ENCODE measurements at places on chromosomes 12 and 14. TPM values are rescaled to one million over a fixed set of nuclear protein-coding genes. Genes with fewer than 3 reads are reported as not detected.

DNA sequence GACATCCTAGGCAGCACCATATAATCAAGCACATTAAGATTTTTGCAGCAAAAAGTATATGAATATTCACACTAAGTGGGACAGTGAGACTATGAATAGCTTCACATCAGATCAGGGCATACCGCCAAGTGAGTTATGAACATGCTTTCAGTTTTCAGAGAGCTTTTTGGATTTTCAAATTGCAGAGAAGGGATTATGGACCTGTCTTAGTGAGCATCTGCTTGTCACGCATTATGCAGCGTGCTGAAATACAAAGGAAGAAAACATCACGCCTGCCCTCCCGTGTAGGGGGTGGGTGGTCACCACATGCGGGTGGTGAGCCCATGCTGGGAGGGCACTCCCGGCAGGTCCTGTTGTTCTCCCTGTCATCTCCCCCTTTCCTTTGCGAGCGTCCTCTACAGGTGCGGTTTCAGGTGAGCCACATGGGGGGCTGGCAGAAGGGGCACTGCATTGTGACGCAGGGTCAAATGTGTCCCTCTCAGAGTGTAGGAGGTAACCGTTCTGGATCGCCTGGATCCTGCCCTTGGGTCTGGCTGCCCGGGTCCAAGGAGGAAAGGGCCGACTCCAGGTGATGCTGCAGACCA, 42.6 kb downstream of the TRAF3 start:
- no peak for DNase-seq

DNA sequence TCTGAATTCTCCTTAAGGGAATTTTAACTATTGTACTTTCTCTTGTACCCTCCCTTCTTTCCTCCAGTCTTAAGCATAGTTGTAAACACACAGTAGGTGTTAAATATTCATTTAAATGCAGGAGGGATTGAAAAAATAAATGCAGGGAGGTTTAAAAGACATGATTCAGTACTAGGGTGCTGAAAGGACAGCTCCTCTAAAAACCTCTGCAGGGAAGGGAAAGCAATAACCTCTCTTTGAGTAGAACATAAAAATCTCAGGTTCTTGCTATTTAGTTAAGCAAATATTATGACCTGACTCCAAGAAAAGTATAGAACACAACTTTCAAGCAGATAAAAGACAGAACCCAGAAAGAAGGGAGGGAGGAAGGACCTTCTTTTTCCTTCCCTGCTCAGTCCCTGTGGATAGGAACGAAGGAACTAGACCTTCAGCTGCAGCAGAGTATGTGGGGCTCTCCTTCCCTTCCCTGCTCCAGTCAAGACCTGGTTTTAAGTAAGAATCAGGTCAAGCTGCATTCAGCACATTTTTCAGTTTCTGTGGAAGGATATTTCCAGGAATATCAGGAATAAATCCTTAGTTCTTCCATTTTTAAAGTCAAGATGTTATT, 4.7 kb downstream of the MAP3K9 start:
- no peak for DNase-seq

KLRD1 gene
- total RNA-seq, result 0.93 TPM

GRCh38 chr12:63967358-63968145, 123.1 kb downstream of the SRGAP1 start:
- DNase-seq, result no peak

DNA sequence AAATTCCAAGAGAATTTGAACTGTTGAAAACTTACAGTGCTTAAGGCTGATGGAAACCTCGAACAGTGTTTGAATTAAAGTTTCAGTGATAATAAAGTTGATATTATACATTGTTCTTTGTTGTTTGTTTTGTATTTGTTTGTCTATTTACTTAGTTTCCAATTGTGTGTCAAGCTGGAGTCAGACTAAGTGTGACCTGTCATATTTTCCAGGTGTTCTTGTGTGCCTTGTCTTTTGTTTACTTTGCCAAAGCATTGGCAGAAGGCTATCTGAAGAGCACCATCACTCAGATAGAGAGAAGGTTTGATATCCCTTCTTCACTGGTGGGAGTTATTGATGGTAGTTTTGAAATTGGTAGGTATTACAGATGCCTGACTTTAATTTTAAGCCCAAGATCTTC, 6.0 kb downstream of the SLCO1C1 start:
- DNase-seq, result no peak

DNA sequence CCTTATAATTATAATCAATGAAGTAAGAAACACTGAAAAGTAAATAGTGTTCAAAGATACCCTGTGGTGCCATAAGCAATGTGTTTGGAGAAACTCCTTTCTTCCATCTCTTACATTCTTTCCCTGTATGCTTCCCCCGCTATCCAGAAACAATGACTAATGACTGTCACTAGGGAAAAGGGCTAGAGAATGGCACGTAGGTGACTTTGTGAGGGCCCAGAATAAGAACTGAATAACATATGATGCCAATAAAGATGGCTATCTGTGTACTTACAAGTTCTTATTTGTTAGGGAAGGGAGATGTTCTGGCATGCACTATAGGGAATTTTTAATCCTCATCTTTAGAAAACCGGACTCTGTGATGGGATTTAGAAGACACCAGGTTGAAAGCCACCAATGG, 4.7 kb upstream of the KRT7 start:
- DNase-seq, result no peak

DNA sequence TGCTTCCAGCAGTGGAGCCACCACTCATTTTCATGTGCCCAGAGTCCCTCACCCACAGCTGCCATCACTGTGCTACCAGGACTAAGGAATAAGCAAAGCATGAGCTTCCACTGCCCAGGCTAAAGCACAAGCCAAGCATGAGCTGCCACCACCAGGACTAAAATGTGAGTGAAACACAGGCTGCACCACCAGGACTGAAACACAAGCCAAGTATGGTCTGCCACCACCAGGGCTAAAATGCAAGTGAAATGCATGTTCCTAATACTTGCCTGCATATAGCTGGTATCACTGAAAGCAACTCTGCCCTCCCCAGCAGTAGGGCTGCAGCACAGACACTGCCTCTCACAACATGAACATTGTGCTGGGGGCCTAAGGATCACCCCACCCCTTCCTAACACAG, 30.0 kb downstream of the CEP83 start:
- no peak for DNase-seq

SLC17A8 gene
- total RNA-seq, result not detected

SYCP3 gene
- total RNA-seq, result not detected

- no peak for DNase-seq
Measured at GRCh38 chr14:58969951-58970751, 218.3 kb upstream of the DAAM1 start.

- DNase-seq, result no peak
Measured at GRCh38 chr12:91493308-91493707, 310.7 kb upstream of the DCN start.

DNA sequence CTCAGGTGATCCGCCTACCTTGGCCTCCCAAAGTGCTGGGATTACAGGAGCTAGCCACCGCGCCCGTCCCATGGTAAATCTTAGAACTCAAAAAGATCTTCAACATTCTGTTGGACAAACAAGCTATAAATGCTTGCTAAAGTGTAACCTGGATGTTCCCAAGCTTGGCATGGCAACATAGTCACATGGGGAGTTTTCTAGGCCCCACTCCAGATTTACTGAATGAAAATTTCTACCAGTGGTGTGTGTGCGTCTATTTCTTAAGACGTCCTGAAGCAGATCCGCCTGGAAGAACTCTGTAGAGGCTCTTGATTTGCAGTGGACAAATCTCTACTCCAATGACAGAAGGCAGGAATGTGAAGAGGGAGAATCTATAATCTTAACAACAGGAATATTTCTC, 59.9 kb downstream of the ZFYVE21 start:
- no peak for DNase-seq

- DNase-seq, result no peak
Measured at GRCh38 chr14:77707355-77707723, 484 bp downstream of the ALKBH1 start.

DNA sequence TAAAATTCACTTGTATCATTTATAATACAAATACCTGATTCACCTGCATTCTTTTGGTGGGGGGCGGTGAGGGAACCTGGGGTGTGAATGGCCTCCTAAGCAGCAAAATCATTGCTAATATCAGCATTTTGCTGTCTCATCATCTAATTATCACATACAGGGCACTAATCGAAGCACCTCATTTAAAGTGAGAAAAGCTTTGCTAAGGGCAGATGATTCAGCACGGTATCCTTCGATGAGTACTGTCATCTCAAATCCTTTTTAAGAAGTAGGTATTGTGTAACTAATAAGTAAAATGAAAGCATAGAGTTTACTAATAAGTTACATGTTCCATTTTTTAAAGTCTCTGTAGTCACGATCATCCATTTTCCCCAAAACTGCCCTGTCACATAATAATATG, 278.1 kb upstream of the SOX5 start:
- no peak for DNase-seq

CLBA1 gene
- total RNA-seq, result 2.2 TPM

DNA sequence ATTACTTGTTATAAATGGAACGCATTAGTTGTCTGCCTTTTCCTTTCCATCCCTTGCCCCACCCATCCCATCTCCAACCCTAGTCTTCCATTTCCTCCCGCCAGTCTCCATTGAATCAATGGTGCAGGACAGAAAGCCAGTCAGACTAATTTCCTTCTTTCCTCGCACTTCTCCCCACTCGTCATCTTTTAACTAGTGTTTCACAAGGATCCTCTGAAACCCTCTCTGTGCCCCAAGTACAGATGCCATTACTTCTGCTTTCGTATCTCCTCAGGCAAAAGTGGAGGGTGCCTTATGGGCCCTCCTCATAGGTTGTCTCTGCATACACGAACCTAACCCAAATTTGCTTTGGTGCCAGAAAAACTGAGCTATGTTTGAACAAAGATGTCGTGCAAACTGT, 4.2 kb downstream of the DAZAP2 start:
- DNase-seq, result no peak

- DNase-seq, result no peak
Measured at GRCh38 chr14:23936084-23936829, 17.3 kb upstream of the DHRS4 start.

- no peak for DNase-seq
Measured at GRCh38 chr14:74239848-74240793, 872 bp downstream of the VSX2 start.

KRT78 gene
- total RNA-seq, result not detected

DNA sequence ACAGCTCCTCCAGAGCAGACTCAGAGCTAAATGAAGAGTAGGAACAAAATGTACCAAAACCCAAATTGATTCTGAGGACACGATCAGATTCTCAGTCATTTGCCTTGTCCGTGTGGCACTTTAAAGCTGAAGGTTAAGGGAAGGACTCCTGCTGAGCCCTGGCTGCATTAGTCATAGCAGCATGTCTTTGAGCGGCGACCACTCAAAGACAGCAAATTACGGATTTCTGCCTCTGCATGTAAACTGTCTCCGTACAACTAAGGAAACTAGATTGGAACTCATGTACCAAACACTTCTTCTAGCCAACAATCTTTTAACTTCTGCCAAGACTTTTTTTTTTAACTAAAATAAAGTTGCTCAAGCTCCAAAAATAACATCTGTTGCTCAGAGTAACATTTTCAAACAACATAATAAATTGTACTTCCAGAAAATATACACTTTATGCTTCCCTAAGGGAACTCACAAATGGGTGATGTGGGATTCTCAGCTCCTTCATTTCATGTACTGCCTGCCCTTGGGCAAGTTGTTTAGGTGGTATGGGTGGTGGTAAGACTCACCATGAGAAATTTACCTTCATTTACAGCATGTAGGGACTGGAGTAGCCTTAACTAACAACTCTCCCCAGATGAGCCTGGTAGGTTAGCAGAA, 56.1 kb downstream of the RERG start:
- no peak for DNase-seq

NANOG gene
- not detected for total RNA-seq

Measured in heart left ventricle (tissue), 16 donors.